ENCODE measurements at places on chromosomes 2 and 18.

GRCh38 chr2:25041307-25041927 lies 459 bp upstream of the EFR3B start:
- peak overlapping the region; percentile 87 for H3K4me3 ChIP-seq
- H3K4me1 ChIP-seq = peaks cover 39% of the 10 kb centered on the region
- H3K27me3 ChIP-seq = peaks cover 8% of the 10 kb centered on the region
- no peak overlapping the region for H3K27ac ChIP-seq
- peak; percentile 51 for DNase-seq

DNA sequence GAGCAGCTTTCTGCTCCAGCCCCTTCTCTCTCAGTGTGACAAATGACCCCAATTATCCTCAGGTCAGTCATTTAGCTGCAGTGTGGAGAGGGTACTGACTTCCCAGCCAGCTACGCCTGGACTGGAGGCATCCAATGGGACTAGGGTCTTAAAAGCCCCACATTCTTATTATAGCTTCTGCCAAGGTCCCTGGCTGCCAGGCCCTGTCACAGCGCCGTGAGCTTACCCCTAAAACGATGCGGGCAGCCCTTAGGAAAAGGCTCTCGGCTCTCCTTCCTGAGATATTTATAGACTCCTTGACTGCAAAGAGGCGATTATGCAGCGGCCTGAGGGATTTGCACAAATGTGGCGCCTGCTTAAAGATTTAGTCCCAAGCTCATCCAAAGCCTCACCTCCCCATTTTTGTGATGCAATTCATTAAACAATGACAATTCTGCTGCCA lies 69.2 kb upstream of the EDAR start:
- H3K4me1 ChIP-seq = peaks cover 11% of the 10 kb centered on the region
- no peak overlapping the region for H3K27ac ChIP-seq
- no peak overlapping the region for H3K4me3 ChIP-seq
- no peak for DNase-seq
- no peaks in the 10 kb centered on the region for H3K36me3 ChIP-seq

DNA sequence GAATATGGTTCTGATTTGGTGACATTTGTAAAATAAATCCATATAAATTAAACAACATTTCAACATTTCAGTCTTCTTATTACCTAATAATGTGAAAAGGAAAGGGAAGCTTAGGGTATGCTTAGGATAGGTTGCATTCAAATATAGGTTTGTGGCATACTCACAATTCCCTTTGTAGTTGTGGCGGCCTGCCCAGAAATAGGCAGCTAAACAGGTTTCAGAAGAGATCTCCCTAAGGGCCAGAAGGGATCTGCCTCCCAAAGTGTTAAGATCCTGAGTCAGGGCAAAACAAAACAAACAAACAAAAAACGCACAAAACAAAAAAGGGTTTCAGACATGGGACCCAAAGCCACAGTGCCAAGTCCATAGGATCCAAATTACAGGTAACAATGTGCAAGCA lies 41.4 kb upstream of the TCF7L1 start:
- no peaks in the 10 kb centered on the region for H3K27me3 ChIP-seq
- H3K4me3 ChIP-seq = no peak overlapping the region
- no peaks in the 10 kb centered on the region for H3K4me1 ChIP-seq
- H3K27ac ChIP-seq = no peak overlapping the region
- no peak for DNase-seq
- H3K36me3 ChIP-seq = peaks cover 2% of the 10 kb centered on the region

DNA sequence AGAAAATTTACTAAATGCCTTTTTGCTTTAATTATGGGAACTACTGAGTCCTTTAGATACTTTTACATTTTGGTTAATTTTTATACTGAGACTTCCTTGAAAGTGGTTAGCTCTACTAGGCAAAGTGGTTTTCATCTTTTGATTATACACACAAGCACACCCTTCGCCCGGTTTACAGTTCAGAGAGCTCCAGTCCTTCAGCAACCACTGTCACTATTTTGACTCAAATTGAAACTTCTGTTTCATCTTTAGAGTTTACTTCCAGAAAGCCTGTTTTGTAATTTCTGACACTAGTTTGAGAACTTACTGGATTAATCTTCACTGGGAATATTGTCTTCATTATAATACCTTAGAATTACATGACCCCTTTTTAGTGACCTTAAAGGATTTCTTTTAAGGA lies 140.3 kb upstream of the FOSL2 start:
- DNase-seq = no peak
- no peak overlapping the region for H3K4me3 ChIP-seq
- H3K27ac ChIP-seq = no peak overlapping the region
- no peaks in the 10 kb centered on the region for H3K4me1 ChIP-seq
- H3K27me3 ChIP-seq = no peaks in the 10 kb centered on the region

DNA sequence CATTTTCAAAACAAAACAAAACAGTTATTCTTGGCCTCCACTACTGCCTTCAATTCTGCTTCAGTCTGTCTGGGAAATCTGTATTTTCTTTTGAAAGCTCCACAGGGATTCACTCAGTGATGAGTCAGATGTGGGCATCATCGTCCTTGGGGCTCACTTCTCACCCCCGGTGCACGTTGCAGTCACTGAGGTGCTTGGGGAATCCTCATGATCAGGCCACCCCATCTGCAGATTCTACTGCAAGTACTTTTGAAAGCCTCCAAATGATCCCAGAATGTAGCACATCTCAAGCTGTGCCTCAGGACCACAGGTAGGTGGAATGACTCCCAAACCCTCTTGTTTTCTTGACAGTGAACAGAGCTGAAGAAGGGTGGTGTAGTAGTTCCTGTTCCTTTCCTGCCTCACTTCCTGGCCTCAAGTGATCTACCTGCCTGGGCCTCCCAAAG lies 34.3 kb downstream of the LPIN2 start:
- no peaks in the 10 kb centered on the region for H3K36me3 ChIP-seq
- no peak overlapping the region for H3K27ac ChIP-seq
- H3K4me3 ChIP-seq = no peak overlapping the region
- DNase-seq = no peak
- no peaks in the 10 kb centered on the region for H3K27me3 ChIP-seq
- peaks cover 11% of the 10 kb centered on the region for H3K4me1 ChIP-seq

- no peak for DNase-seq
- H3K36me3 ChIP-seq = no peaks in the 10 kb centered on the region
- no peak overlapping the region for H3K4me3 ChIP-seq
- no peaks in the 10 kb centered on the region for H3K27me3 ChIP-seq
These were observed 1025.3 kb upstream of the NXPH2 start for GRCh38 chr2:139805441-139805840.

GRCh38 chr2:150783896-150784295 lies 296.4 kb upstream of the RND3 start:
- H3K27ac ChIP-seq = no peak overlapping the region
- no peak for DNase-seq
- peaks cover 26% of the 10 kb centered on the region for H3K4me1 ChIP-seq
- no peaks in the 10 kb centered on the region for H3K27me3 ChIP-seq
- no peaks in the 10 kb centered on the region for H3K36me3 ChIP-seq
- no peak overlapping the region for H3K4me3 ChIP-seq

- DNase-seq = no peak
- peaks cover 22% of the 10 kb centered on the region for H3K4me1 ChIP-seq
- peak overlapping the region; percentile 20 for H3K4me3 ChIP-seq
- peak overlapping the region; percentile 79 for H3K27ac ChIP-seq
- no peaks in the 10 kb centered on the region for H3K27me3 ChIP-seq
These were observed 76.3 kb downstream of the ARHGEF33 start for GRCh38 chr2:38966006-38966405.
